ENCODE measurements at places on chromosomes 3 and 15.

- no peak for ATAC-seq
Observed at GRCh38 chr3:149502438-149502837, 27.9 kb downstream of the TM4SF4 start.

DNA sequence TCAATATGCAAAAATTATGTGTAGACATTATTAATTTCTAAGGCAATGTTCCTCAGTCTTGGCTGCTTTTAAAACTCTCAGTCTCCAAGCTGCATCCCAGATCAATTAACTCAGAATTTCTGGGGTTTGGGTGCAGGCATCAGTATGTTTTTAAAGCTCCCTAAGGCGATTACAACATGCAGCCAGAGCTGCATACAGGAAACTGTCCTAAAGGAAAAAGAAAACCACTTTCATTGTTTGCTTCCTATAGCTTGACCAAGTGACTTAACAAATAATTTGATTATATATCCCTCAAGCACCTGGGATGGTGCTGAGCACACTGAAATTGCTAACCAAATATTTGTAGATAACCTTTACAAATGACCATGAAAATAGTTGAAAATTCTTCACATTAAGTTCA, 194.7 kb downstream of the DTWD1 start:
- no peak for ATAC-seq

GRCh38 chr3:142898346-142899213, 9.7 kb upstream of the PCOLCE2 start:
- no peak for ATAC-seq

GRCh38 chr3:13878281-13879101, 1.4 kb downstream of the WNT7A start:
- no peak for ATAC-seq

- ATAC-seq, result no peak
Observed at GRCh38 chr3:157387708-157388435, 48.8 kb upstream of the PTX3 start.

DNA sequence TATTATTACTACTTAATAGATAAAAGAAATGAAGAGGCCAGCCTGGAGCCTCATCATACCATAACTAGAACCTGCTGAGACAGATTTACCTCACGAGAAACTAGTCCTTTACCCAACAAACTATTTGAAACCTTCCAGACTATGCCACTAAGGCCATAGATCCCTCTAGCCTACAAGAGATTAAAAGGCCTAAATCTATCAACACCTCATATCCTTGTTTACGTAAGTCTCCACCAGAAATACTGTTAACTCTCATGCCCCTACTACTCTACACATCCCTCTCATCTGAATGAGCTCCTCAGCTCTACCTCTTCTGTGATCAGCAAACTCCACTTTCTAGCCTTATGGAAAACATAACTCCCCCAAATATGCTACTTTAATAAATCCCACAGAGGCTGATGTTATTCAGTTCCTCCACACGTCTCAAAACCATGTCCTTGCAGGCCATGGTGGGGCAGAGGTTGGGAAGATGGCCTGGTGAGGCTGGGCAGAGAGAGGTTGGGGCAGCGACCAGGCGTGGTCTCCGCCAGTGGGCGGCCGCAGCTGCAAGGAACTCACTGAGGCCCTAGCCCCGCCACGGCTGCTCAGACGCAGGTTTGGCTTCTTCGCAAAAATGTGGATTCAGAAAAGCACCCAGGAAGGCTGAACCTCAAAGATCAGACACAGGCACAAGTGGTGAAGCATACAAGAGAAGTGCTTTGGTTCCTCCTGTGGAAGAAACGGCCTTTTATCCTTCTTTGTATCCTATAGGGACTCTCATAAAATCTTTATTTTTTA, 65.8 kb downstream of the GSK3B start:
- ATAC-seq, result no peak

DNA sequence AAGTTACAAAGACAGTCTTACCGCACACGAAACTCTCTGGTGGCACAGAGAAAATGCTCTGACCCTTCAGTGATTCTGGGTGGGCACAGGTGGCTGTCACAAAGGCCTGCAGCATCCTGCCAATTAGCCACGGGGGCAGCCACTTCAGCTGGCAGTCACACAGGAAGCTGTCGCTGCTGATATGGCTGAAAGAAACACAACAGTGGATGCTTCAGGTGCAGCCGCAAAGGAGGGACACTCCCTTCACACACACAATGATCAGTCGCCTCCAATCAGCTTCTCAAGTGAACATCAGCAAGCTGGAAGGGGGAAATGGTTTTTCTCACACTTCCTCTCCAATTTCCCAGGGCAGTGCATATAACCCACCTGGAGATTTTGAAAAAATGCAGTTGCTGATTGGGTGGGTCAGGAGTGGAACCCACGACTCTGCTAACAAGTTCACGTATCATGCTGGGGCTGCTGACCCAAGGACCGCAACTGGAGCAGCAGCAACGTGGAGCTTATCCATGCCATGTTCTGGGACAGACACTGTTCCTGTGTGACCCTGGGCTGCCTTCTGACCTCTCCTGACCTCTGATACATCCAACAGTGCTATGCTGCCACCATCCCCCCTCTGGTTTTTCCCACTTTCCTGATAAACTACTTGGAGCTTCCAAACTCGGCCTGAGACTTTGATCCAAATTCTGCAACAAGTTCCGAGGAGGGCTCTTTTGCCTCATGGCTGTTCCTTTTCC, 106.6 kb downstream of the LRIG1 start:
- ATAC-seq, result no peak

DNA sequence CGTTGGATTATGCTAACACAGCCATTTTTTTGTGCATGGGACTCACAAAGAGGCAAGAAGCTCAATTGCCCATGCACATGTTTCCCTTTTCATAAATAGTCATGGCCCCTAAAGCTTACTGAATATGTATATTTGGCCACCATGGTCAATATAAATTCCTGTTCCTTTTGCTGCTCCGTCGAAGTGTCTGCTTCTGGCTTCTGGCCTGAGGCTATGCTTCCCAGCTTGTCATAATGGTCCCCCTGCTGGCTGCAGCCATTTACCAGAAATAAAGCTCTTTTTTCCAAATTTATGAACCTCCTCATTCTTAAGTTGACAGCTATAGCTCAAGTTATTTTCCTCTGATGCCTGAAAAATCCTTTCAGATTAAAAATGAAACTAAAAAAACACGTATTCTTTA, 602.1 kb downstream of the VGLL3 start:
- ATAC-seq, result no peak

- no peak for ATAC-seq
Observed at GRCh38 chr3:123310741-123311140, 109.0 kb downstream of the SEC22A start.

GRCh38 chr3:105837143-105837740, 31.6 kb downstream of the CBLB start:
- ATAC-seq, result no peak
